ENCODE measurements at places on chromosomes 7 and 10. TPM values are rescaled to one million over a fixed set of nuclear protein-coding genes. Genes with fewer than 3 reads are reported as not detected.

The OR2A1 gene
- not detected for total RNA-seq

The HOXA13 gene
- total RNA-seq, result not detected

The CFTR gene
- not detected for total RNA-seq

The STRIP2 gene
- 0.40 TPM for total RNA-seq

The CYP2E1 gene
- total RNA-seq, result 2.4 TPM

The ZNF425 gene
- 1.1 TPM for total RNA-seq

The CPXM2 gene
- not detected for total RNA-seq

The AKR1C2 gene
- total RNA-seq, result not detected

The EPHB6 gene
- total RNA-seq, result 66.3 TPM

The PNLIPRP1 gene
- total RNA-seq, result 2.0 TPM

GRCh38 chr10:22325272-22326144 lies 4.6 kb downstream of the BMI1 start:
- peak overlapping the region; percentile 74 for H3K27ac ChIP-seq
- peak; percentile 64 for DNase-seq
- H3K4me1 ChIP-seq, result peaks cover 24% of the 10 kb centered on the region
- H3K27me3 ChIP-seq, result no peaks in the 10 kb centered on the region
- peaks cover 17% of the 10 kb centered on the region for H3K36me3 ChIP-seq

DNA sequence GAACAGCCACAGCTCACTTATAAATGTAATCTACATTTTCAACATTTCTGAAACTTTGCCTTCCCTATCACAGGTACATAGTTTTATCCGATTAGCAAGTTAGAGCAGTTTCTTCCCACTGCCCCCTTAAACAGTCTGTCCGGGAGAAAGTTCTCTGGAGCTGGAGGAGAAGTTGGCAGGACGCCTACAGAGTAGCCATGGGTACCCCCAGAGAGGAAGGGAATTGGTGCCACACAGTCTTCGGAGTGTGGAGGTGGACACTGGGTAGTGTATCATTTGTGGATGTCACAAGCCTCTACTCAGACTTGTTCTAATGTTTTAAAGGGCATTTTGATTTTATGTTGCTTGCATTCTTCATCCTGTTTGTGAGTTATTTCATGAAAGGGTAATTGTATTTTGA lies 39.0 kb downstream of the TAF3 start:
- no peaks in the 10 kb centered on the region for H3K27me3 ChIP-seq
- no peak overlapping the region for H3K4me3 ChIP-seq
- no peak overlapping the region for H3K27ac ChIP-seq
- no peaks in the 10 kb centered on the region for H3K36me3 ChIP-seq
- H3K4me1 ChIP-seq, result no peaks in the 10 kb centered on the region

DNA sequence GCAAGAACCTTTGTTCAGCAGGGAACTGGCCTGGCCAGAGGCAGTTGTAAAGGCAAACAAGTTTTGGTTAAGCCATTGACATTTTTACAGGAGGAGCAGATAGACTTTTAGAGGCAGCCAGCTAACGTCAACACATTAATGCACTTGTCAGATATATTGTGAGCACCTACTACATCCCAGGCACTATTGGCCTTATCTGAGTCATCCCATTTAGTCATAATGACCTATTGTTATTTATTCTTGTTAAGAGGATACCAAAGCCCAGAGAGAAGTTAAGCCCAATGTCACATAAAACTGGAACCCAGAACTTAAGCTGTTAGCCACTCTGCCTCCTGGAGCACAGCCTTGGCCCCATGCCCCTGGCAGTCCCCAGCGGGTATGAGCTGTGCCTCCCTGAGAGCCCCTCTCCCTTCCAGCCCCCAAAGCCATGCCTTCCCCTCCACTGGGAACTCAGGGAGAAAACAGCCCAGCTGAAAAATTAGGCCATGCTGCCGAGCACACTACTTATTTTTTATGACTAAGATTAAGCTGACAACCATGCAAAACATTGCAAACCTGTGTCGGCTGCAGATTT lies 32.7 kb upstream of the TRIM8 start:
- H3K27me3 ChIP-seq, result no peaks in the 10 kb centered on the region
- DNase-seq, result no peak
- peak overlapping the region; percentile 89 for H3K27ac ChIP-seq
- peaks cover 39% of the 10 kb centered on the region for H3K4me1 ChIP-seq

GRCh38 chr7:95579318-95579717 lies 17.0 kb downstream of the PDK4 start:
- no peak overlapping the region for H3K27ac ChIP-seq
- no peaks in the 10 kb centered on the region for H3K36me3 ChIP-seq
- DNase-seq, result no peak
- H3K4me3 ChIP-seq, result no peak overlapping the region

DNA sequence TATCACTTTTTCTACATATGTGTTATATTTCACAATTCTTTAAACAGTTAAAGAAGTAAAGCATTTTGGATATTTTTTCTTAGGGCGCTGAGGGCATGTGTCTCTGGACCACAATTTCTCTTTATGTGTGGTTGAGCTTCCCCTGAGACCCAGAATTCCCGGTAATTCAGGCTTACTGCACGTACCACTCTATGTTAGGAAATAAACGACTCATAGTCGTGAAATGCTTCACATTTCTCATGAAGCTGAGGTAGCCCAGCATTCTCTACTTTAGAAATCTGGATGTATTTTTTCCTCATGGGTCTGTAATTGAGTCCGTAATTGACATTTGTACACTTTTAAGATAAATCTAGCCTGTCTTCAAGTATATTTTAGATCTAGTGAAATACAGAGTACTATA lies 170.6 kb downstream of the FZD1 start:
- no peak for DNase-seq
- H3K27me3 ChIP-seq, result no peaks in the 10 kb centered on the region
- H3K4me1 ChIP-seq, result no peaks in the 10 kb centered on the region
- no peak overlapping the region for H3K4me3 ChIP-seq

GRCh38 chr7:102248456-102249395 lies 37.9 kb upstream of the SH2B2 start:
- H3K36me3 ChIP-seq, result no peaks in the 10 kb centered on the region
- no peak overlapping the region for H3K4me3 ChIP-seq
- H3K27ac ChIP-seq, result no peak overlapping the region
- H3K27me3 ChIP-seq, result no peaks in the 10 kb centered on the region

DNA sequence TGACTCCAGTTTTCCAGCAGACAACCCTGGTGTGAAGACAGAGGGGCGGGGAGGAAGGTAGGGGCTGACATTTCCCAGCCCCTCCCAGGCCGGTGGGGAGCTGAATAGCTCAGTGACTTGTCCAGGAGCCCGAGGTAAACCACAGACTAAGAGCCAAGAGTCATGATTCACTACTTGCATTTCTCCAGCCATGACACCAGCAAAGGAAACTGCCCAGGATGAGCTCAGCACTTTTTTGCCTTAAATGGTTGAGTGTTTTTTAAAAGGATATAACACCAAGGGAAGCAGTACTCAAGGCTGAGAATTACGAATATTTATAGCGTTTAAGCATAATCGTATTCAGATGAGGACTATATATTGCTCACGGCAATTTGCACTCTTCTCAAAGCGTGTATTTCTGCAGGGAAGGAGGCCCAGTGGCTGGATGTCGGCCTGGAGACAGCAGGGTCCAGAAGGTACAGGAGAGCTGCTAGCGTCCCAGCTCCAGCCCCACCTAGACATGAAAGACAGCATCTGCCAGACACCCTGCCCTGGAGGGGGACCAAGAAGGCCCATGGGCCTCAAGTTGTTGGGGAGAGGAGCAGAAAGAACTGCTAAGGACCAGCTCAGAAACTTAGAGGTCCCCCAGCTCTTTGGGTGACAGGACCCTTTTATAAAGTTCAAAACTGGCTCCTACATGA lies 141.4 kb downstream of the GRID1 start:
- no peak overlapping the region for H3K4me3 ChIP-seq
- no peak for DNase-seq
- no peaks in the 10 kb centered on the region for H3K36me3 ChIP-seq
- no peaks in the 10 kb centered on the region for H3K4me1 ChIP-seq
- H3K27me3 ChIP-seq, result peaks cover 10% of the 10 kb centered on the region

- no peaks in the 10 kb centered on the region for H3K36me3 ChIP-seq
- H3K27ac ChIP-seq, result no peak overlapping the region
- H3K4me1 ChIP-seq, result no peaks in the 10 kb centered on the region
These were observed 83.7 kb downstream of the SLC16A9 start for GRCh38 chr10:59625721-59626522.

DNA sequence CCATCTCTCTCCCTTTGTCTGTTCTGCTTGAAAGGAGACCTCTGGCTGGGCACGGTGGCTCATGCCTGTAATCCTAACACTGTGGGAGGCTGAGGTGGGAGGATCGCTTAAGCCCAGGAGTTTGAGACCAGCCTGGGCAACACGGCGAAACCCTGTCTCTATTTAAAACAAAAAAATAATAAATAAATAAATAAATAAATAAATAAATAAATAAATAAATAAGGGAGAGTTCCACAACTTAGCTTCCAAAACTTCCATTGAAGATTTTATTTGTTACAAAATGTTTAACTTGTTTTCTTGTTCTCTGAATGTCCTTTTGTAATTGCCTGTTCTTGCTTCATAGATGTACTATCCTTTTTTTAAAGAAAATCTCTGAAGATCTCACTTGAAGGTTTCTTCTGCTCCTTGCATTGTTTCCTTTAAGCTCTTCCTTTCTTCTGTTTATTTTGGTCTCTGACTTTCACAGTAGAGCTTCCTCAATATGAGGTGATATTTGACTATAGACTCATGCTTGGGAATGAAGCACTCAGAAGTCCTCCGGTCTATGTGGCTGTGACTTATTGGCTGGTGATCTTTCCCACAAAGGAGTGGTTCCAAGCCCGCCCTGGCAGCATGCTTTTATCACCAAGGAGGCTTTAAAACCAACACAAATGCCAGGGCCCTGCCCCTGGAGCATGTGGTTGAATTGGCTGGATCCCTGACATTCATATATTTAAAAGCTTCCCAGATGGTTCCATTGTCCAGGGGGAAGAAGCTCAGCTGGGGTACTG lies 18.1 kb upstream of the NPTX2 start:
- DNase-seq, result no peak
- no peak overlapping the region for H3K27ac ChIP-seq
- H3K4me1 ChIP-seq, result no peaks in the 10 kb centered on the region
- H3K27me3 ChIP-seq, result peaks cover 6% of the 10 kb centered on the region

DNA sequence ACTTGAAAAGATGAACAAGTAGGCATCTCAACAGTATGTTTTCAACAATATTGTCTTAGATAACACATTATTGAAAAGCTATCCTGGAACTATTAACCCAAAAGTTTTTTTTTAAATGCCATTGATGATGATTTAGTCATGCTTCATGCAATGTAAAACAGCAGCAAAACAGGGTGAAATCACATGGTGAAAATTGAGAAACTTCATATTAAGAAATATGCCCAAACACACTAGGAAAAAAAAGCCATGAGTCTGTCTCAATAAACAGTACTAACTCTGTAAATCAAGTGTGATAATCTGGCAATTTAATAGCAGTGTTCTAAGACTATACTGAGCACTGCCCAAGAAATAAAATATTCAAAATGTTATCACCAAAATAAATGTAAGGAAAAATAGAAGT lies 613.1 kb downstream of the KCNMA1 start:
- no peak for DNase-seq
- no peak overlapping the region for H3K27ac ChIP-seq
- H3K4me3 ChIP-seq, result no peak overlapping the region
- no peaks in the 10 kb centered on the region for H3K36me3 ChIP-seq

DNA sequence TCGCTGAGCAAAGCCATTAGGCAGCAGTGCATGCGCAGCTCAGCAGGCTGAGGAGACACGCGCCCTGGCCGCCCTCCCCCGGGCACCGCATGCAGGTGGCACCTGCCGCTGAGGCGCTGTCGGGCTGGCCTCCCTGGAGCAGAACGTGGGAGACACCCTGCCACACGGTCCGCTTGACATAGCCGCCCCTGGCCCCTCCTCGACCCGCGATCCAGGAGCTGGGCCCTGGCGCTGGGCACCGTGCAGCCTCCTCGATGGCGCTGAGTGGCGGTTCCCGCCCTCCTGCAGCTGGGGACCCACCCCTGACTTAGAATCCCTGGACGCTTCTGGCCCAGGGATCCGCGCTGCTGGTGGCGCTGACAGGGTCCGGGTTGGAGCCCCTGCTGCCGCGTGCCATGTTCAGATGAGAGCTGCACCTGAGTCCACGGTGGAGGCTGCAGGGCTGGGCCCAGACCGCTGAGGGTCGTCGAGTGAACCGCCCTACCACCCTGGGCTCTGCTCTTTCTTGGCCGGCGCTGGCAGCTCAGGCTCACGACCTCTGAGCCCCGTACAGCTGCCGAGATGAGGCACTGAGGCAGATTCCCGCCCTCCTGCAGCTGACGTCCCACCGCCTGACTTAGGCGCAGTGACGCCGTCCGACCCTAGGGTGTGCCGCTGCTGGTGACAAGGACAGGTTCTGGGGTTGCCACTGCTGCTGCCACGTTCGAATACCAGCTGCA lies 116.8 kb downstream of the OR13A1 start:
- no peaks in the 10 kb centered on the region for H3K27me3 ChIP-seq
- no peak overlapping the region for H3K4me3 ChIP-seq
- no peaks in the 10 kb centered on the region for H3K36me3 ChIP-seq
- DNase-seq, result no peak
- H3K27ac ChIP-seq, result no peak overlapping the region

- peaks cover 8% of the 10 kb centered on the region for H3K4me1 ChIP-seq
- peak; percentile 93 for DNase-seq
- no peaks in the 10 kb centered on the region for H3K36me3 ChIP-seq
- peak overlapping the region; percentile 64 for H3K4me3 ChIP-seq
These were observed 23.6 kb downstream of the DDIT4 start for GRCh38 chr10:72297281-72297804.

DNA sequence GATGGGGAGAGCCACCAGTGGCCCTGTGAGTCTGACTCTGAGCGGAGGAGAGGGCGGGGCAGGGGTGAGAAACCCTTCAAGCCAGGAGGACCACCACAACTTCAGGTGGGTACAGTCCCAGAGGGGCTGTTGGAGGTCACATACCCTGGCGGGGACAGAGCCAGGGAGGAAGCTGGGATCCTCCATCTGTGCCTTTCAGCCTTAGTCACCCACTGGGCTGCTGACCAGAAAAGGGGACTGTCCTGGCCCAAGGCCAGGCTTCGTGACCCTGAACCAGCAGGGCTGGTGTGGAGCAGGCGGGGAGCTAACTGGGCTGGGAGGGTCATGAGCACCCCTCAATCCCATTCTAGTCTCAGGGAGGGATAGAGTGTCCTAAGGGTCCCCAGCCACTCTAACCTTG lies 1.5 kb upstream of the CALHM3 start:
- no peak overlapping the region for H3K27ac ChIP-seq
- H3K4me1 ChIP-seq, result peaks cover 8% of the 10 kb centered on the region
- no peak overlapping the region for H3K4me3 ChIP-seq
- DNase-seq, result no peak
- no peaks in the 10 kb centered on the region for H3K36me3 ChIP-seq

DNA sequence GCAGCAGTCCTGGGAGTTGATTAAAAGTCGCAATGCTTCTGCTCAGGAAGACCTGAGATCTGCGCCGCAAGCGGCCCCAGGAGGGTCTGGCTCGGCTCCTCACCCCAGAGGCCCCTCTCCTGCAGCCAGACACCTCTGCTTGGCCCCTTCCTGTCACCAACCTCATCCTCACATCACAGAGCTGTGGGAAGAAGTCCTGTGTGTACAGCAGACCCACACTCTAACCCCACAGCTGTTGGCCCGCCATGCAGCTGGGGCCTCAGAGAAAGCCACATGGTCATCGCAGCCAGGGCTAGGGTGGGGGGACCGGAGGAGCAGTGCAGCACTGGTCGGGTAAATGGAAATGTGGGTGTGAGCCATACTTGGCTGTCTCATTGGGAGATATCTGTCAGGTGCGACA lies 97.7 kb downstream of the RGS10 start:
- H3K4me1 ChIP-seq, result peaks cover 15% of the 10 kb centered on the region
- H3K27ac ChIP-seq, result no peak overlapping the region
- DNase-seq, result no peak
- peaks cover 17% of the 10 kb centered on the region for H3K36me3 ChIP-seq
- no peak overlapping the region for H3K4me3 ChIP-seq

Measured in T-cell (primary cell).